T-helper 22 cell (primary cell): ENCODE measurements at places on chromosomes 2 and 18.

DNA sequence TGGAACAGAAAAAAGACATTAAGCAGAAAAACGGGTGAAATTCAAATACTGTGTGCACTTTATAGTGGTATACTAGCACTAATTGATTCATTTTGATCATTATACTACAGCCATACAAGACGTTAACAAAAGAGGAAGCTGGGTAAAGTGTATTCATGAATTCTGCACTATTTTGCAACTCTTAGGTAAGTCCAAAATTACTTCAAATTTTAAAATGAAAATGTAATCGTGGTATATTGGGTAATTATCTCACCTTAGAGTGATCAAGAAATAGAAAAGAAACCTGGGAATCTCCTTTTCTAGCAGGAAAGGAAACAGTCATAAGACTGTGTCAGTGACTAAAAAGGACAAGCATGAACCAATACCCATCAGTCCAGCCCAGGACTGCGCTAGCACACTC, 5.4 kb downstream of the TGFBRAP1 start:
- no peak for DNase-seq

- DNase-seq, result no peak
These were observed 570.2 kb upstream of the TNP1 start for GRCh38 chr2:217429981-217430500.

DNA sequence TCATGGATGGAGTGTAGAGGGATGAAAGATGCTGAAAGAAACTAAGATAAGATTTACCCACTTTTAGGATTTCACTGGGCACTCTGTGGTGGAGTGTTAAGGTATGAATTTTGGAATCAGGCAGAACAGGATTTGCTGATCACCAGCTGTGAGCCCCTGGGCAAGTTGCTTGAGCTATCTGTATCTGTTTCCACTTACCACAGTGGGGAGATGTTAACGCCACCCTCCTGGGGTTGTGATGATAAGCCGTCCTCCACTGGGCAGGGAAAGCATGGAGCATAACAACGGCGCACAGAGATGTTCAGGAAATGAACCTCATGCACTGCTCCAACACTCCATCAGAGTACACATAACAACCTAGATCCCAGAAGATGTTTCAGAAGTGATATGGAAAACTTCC, 160.6 kb downstream of the MTCL1 start:
- DNase-seq, result no peak

DNA sequence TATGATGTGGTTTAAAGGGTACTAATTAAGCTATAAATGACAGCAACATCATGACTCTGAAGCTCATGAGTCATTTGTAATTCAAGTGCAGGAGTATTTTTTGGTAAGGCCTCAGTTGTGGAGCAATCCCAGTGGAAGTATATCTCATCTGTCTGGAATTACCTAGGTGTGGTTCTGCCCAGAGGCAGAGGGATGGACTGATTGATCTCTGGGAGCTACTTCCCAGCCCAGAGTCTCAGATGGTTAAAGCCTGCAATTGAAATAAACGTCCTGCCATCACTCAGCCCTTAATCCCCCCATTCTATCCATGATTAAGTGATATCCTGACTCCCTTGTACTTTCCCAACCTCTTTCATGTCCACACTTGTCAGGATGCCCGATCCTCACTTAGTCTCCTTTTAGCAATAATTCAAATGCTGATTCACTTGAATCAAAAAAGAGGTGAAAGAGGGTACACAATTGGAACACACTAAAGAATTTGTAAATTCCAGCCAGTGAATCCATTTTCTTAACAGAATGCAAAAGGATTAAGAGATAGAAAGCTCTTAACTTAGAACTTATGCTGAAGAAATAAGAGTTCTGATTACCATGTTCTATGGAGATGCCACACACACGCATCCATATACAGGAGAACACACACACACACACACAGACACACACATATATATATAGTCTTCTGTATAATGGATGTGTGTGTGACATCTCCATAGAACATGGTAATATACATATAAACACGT, 664.4 kb downstream of the NYAP2 start:
- DNase-seq, result no peak

GRCh38 chr2:109452318-109453305, 161.2 kb downstream of the SEPTIN10 start:
- no peak for DNase-seq

GRCh38 chr2:88016960-88017779, 823 bp upstream of the RNU2-63P start:
- DNase-seq, result peak; percentile 43

DNA sequence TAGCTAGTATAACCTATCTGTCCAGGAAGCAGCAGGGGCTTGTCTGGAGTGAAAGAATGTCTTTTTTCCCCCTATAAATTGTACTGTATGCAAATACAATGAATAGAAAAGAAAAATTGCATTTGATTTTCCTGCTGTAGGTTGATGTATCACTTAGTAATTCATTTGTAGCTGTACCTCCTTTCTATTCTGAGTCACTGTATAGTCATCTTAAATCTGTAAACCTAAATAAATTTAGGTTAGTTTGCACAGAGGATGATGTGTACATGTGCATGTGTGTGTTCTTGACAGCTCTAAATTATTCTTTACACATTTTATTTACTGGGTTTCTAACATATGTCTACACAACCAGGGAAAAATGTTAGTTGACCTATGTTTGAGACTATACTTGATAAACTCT, 478.7 kb upstream of the CNTNAP5 start:
- no peak for DNase-seq

GRCh38 chr2:176039375-176039774, 37.3 kb upstream of the LNPK start:
- DNase-seq, result no peak

GRCh38 chr2:85221067-85221691, 88.0 kb downstream of the TCF7L1 start:
- DNase-seq, result no peak

DNA sequence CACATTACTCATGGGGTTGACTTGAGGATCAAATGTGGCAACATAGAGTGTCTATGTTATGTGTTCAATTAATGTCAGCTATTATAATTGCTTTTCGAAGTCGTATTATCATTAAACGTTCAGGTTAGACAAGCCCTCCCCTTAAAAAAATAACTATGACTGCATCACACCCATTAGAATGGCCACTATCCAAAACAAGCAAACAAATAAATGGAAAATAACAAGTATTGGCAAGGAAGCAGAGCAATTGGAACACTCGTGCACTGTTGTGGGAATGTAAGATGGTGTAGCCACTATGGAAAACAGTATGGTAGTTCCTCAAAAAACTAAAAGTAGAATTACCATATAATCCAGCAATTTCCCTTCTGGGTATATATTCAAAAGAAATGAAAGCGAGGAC, 10.0 kb upstream of the CTIF start:
- no peak for DNase-seq

GRCh38 chr18:65924904-65925303, 174.1 kb downstream of the CDH7 start:
- DNase-seq, result no peak

DNA sequence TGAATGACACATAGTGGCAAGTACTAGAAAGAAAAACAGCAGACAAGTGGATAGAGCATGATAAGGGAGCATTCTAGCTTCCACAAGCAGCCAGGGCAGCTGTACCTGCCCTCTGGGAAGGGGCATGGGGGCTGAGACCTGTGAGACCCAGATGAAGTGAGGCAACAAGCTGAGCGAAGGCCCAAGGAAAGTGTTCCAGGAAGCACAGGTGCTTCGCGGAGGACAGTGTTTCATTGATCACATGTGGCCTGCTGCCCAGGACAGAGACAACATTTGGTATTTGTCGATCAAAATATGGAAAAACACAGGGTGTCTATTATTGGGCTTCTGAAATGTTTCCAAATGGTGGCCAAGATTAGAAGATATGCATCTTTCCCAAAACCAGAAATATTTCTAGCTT, 149.1 kb downstream of the ZNF516 start:
- DNase-seq, result no peak

- DNase-seq, result no peak
These were observed 35.8 kb upstream of the KCNH7 start for GRCh38 chr2:162874412-162874811.

GRCh38 chr2:68673631-68674030, 30.3 kb downstream of the PROKR1 start:
- DNase-seq, result no peak

- DNase-seq, result no peak
These were observed 160.0 kb upstream of the STON1 start for GRCh38 chr2:48369971-48370370.

GRCh38 chr2:9693646-9694045, 62.8 kb upstream of the YWHAQ start:
- no peak for DNase-seq

- DNase-seq, result no peak
These were observed 14.6 kb downstream of the ENOSF1 start for GRCh38 chr18:697800-698199.

DNA sequence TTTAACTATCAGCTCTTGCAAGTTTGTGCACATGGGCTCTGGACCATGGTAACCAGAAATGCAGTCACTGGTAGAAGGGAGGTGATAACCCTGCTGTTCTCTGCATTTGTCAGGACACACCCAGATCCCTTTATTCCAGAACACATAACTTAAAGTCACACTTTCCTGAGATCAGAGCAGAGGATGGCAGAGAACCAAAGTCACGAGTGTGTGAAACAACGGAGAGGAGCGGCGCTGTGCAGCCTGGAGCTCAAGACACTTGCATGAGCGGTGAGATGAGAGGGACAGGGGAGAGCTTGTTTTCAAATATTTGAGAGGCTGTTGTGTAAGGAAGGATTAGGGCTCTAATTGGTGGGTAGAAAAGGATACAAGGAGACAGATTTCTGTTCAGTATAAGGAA, 43.3 kb upstream of the AAK1 start:
- no peak for DNase-seq

GRCh38 chr2:159256159-159256558, 30.3 kb downstream of the WDSUB1 start:
- no peak for DNase-seq
